Activated naive CD8-positive, alpha-beta T cell treated with anti-CD3 and anti-CD28 coated beads, Interleukin-2, amount 10 ng/mL, durations not matched to agents 7 days and 5 days (primary cell): ENCODE measurements at places on chromosomes 3 and 15. TPM values are rescaled to one million over a fixed set of nuclear protein-coding genes. Genes with fewer than 3 reads are reported as not detected.

The TNNC1 gene
- total RNA-seq, result 3.0 TPM

The ZBED2 gene
- total RNA-seq, result 1.9 TPM

DNA sequence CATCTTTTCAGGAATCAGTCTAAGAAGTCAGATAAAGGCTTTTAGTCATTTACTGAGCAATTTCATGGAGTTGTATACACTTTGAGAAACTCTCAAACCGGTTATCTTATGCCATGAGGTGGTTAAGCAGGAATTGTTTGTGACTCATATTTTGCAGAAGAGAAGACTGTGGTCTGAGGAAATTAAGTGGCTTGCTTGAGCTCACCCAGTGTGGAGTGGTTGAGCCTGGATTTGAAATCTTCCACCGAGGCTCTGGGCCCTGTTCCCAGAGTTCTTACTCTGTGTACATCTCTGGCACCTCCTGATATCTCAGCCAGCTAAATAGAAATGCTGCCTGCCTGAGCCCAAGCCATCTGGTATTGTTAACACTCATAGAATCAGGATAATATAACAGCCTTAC lies 37.8 kb upstream of the BCL6 start:
- DNase-seq, result no peak

GRCh38 chr3:16173283-16174025 lies 1.0 kb upstream of the GALNT15 start:
- DNase-seq, result no peak

DNA sequence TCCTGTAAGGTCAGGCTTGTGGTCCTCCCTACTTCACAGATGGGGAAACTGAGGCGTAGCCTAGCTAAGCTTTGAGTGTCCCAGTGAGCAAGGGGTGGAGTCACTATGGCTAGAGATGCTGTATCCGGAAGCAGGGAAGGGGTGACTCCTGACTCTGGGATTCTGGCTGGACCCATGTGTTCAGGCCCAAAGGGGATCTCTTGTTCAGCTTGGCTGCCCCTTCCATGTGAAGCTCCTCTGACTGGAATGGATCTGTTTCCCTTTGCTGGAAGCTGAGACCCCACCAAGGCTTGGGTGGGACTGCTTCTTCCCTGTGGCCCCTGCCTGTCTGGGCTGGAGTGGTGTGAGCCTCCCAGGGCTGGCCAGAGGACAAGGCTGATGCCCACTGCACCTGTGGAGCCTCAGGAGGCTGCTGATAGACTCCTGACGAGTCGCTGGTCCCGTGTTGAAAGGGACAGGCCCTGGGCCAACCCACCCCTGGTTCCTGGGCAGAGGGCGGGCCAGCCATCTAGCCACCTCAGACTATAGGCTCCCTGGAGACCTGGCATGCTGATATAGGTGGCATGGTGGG lies 1.0 kb downstream of the MAPKAPK3 start:
- DNase-seq, result peak; percentile 56

DNA sequence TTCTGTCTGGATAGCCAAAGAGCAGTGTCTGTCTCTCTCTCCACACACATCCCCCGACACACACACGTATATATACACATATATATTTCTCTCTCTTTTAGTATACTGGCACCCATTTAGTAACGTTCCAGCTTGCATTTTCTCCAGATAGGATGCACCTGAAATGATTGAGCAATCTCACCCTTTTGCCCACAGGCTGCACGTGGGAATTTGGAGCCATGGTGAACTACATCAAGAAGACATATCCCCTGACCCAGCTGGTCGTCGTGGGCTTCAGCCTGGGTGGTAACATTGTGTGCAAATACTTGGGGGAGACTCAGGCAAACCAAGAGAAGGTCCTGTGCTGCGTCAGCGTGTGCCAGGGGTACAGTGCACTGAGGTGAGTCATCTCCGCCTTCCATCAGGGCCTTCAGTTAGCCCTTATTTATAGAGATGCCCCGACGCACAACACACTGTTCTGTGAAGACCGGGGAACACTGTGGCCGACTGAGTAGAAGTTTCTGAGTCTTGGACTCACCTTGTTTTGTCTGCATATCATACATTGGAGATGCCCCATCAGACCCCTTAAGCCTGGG lies 45.7 kb downstream of the RLBP1 start:
- no peak for DNase-seq

DNA sequence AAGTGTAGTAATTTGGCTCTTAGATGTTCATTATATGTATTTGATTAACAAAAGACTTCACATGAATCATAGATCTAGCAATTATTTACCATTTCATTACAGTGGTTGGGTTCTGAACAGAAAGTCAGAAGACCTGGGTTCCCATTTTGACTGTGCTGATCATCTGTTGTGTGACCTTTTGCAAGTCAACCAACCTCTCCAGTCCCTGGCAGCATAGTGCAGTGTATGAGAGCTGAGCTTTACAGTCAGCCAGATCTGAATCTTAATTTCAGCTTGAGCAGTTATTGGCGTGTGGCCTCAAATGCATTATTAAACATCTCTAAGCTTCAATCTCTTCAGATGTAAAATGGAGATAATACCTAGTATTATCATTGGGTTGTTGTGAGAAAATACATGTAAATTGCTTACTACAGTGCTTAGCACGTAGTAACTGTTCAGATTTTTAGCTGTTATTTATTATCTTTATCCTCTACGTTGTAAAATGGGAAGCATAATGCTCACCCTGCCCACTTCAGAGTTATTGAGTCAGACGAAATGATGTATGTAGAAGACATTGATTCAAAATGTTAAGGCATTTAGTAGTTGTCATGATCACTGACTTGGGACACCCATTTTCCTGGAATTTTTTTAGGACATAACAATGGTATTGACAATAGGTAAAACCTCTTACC lies 104.0 kb downstream of the KLHL25 start:
- no peak for DNase-seq

- DNase-seq, result no peak
These were observed 144.3 kb downstream of the FBN1 start for GRCh38 chr15:48501208-48501607.
